Stimulated activated memory B cell treated with anti-CD40 and anti-IgM and Interleukin-4, amounts not matched to agents 10 μg/mL and 1 μg/mL and 100 μg/mL, for 72 hours (primary cell): ENCODE measurements at places on chromosomes 16 and 17.

DNA sequence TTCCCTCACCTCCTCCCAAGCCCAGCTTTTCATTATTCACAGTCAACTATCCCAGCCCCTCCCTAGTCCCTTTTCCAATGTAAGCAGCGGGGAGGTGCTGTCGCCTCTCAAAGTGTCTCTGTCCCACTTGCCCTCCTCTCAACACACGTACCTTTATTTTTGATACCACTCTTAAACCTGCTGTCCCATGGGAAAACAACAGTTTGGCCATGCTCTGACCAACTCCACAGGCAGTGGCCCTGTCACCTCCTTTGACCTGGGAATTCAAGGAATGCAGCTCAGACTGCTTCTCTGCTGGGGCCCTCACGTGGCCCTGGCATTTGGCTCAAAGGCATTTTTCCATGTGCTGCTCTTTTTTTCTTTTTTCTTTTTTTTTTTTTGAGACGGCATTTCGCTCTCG lies 4.2 kb downstream of the LYRM9 start:
- no peak for ATAC-seq

DNA sequence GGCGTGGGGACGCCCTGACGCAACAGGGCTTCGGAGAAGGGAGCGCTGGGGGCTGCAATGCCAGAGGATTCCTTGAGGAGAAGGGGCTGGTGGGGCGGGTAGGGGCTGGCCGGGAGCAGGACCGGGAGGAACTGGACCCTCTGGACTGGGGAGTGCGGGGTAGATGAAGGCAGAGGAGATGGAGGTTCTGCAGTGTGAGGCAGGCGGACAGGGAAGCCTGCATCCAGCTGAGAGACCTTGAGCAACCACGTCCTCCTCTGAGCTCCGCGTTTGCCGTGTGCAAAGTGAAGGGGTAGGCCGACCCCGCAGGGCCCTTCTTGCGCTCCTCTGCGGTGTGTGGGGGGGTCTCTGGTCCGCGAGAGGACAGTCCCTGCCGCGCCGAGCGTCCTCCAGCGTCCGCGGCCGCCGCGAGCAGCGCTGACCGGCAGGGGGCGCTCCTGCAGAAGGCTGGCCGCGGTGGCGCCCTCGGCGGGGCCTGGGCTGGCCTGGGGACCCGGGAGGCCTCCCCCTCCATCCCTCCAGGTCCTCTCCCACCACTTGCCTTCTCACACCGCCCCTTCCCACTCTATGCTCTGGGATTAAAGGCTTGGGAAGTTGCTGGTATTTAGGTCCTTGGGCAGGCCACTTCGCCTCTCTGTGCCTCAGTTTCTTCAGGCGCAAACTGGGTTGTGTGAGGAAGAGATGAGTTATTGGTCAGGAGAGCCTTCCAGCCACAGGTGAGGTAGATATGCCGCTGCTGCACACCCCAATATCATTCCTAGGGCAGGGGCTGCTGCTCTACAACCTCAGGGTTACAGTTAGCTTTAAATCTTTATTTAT lies 9.6 kb upstream of the WNT9B start:
- ATAC-seq, result no peak

DNA sequence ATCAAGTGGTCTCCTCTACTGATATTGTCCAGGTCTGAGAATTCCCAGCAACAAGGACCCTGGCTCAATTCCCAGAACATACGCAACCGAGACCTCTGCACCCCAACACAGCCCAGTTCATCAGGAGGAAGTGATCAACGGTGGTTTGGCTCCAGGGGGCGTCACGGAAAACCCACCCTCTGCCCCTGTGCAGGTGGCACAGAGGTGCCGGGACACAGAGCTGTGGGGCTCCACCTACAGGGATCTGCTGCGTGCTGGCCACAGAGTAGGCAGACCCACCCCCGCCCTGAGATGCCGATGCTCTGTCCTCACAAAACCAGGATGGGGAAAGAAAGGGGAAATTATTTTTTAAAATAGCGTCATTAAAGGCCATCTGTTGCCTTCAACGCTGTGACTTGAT lies 69.6 kb downstream of the LMF1 start:
- no peak for ATAC-seq

- ATAC-seq, result no peak
Observed at GRCh38 chr16:48546774-48547173, 63.2 kb downstream of the N4BP1 start.

- ATAC-seq, result no peak
Observed at GRCh38 chr17:47847341-47848197, 3.4 kb downstream of the SP6 start.

DNA sequence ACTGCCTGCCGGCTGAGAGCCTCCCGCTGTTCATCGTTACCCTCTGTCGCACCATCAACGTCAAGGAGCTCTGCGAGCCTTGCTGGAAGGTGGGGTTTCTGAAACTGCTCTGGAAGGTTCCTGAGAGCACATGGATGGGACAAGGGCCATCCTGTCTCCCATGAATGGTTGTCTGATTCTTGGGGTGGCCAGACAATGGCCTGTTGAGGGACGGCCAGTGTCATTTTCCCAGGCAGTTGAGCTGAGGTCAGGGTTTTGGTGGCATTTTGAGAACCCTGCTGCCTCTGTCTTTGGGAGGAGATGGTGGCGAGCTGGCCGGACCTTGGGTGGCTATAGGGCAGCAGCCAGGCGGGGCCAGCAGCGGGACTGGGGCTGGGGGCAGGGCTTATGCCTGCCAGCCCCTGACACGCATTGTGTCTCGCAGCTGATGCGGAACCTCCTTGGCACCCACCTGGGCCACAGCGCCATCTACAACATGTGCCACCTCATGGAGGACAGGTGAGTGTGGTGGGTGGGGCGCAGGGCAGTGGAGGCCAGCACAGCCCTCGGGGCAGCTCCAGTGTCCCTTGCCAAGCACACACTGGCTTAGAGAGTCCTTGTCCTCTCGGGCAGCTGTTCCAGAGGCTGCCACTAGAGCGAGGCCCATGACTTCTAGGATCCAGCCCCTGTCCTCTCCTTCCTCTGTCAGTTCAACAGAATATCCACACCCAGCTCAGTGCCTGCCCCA lies 9.1 kb downstream of the TSC2 start:
- no peak for ATAC-seq
